Activated CD8-positive, alpha-beta memory T cell treated with anti-CD3 and anti-CD28 coated beads for 1 hour (primary cell): ENCODE measurements at places on chromosomes 5 and 9.

- DNase-seq, result no peak
These were observed 486.8 kb downstream of the PSAT1 start for GRCh38 chr9:78783743-78784142.

- no peak for DNase-seq
These were observed 812 bp downstream of the CETN3 start for GRCh38 chr5:90408571-90409317.

DNA sequence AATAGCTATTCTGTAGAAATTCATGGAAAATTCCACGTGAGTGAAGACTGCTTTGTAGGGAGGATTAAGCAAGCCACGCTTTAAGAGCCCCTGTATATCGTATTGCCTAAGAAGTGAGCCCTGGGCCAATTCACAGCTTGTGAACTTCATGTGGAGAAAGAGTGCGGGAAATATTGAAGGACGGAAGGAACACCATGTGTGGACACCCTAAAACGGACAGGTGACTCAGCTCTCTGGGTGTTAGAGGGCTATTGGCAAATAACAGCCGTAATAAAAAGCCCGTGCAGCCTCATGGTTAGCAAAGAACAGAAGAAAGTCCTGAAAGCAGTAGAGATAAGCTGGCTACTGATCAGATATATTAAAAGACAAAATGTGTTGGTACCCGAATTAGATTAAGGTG is 26.4 kb downstream of the ZNF366 start:
- DNase-seq, result no peak

GRCh38 chr5:180135128-180135955 is 63.8 kb upstream of the RNF130 start:
- DNase-seq, result no peak

DNA sequence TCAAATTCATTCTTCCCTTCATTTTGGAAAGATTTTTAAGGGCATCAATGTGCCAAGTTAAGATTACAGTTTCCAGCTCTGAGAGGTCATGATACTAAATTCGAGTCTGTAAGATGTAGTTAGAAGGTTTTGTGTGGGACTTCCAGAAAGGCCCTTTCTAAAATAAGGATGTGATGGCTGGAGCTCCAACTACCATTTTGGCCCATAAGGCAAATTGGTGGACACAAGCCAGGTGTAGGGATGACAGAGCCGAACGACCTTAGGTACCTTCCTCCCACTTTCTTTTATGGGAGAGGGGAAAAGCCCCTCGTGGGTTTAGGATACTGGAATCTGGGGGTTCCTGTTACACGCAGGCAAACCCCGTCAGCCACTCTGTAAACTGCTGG is 54.3 kb upstream of the PTPDC1 start:
- no peak for DNase-seq

GRCh38 chr5:28014779-28015178 is 976.4 kb upstream of the CDH9 start:
- DNase-seq, result no peak

- no peak for DNase-seq
These were observed 5.7 kb upstream of the SYK start for GRCh38 chr9:90795871-90796317.

GRCh38 chr9:129627556-129628440 is 1.8 kb downstream of the NTMT1 start:
- DNase-seq, result no peak

GRCh38 chr5:115510145-115510645 is 34.4 kb downstream of the FEM1C start:
- no peak for DNase-seq

GRCh38 chr9:123304340-123304691 is 35.9 kb upstream of the STRBP start:
- DNase-seq, result no peak

GRCh38 chr9:1920386-1920785 is 94.8 kb upstream of the SMARCA2 start:
- no peak for DNase-seq

GRCh38 chr5:69502767-69503488 is 10.3 kb downstream of the OCLN start:
- DNase-seq, result no peak

DNA sequence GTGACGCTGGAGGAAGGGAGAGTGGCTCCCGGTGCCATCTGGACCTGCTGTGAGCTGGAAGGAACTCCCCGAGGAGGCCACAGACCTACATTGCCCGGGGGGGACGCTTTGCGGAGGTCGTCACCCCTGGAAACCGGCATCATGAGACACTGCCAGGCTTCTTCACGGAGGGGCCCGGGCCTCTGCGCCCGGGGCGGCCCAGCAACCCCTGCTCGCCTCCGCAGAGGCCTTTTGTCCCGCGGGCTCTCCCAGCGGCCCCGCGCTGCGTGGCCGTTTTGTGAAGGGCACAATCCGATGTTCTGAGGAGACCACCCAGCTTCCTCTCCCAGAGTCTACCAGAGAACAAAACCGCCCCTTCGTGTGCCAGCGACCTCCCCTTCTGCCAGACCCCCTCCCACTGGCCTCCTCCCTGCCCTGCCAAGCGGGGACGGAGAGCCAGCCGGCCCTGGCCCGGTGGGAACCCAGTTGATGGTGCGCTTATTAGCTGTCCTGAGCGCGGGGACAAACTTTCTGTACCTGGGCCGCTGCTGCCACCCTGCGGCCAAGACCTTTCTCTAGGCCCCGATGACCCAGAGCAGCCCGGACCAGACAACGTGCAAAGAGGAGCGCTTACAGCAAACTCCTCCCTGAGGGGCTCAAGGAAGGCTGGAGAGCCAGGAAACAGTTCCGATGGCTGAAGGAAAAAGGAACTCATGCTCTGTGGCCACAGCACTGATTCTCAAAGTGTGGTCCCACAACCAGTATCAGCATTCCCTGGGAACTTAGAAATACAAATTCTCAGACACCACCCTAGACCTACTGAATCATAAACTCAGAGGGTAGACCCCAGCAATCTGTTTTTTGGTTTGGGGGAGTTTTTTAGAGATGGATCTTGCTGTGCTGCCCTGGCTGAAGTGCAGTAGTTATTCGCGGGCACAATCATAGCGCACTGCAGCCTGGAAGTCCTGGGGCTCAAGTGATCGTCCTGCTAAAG is 86.7 kb downstream of the SLC1A3 start:
- no peak for DNase-seq

DNA sequence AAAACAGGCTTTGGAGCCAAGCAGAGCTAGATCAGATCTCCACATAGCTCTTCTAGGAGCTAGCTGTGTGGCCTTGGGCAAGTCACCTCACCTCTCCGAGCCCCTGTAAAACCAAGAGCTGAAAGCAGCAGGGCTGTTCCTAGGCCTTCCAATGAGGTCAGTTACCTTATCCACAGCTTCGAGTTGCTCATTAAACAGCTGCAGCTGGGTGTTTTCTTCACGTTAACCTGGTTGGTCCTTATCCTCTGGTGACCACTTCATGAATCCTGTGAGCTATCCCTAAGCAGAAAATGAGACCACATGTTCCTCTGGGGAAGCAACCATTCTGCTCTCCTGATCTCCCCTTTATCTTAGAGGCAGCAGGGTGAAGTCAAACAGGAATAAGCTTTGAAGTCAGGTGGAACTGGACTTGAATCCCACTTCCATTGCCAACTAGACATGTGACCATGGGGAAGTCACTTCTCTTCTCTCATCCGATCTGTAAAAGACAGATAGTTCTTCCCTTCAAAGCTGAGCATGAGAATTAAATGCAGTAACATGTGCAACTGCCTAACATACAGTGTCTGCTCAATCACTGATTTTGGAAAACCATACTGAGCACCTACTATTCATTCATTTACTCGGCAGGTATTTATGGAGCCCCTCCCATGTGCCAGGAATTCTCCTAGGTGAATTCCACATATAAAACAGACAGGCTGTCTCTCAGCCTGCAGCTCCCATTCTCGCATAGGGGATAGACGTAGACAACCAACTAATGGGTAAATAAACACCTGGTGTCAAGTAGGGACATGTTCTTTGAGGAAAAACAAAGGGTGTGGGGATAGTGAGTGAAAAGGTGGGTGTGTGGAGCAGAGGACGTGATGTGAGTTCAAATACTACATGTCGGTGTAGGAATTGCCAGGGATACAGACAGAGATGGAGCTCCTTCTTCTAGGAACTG is 111.7 kb upstream of the BOD1 start:
- DNase-seq, result no peak

DNA sequence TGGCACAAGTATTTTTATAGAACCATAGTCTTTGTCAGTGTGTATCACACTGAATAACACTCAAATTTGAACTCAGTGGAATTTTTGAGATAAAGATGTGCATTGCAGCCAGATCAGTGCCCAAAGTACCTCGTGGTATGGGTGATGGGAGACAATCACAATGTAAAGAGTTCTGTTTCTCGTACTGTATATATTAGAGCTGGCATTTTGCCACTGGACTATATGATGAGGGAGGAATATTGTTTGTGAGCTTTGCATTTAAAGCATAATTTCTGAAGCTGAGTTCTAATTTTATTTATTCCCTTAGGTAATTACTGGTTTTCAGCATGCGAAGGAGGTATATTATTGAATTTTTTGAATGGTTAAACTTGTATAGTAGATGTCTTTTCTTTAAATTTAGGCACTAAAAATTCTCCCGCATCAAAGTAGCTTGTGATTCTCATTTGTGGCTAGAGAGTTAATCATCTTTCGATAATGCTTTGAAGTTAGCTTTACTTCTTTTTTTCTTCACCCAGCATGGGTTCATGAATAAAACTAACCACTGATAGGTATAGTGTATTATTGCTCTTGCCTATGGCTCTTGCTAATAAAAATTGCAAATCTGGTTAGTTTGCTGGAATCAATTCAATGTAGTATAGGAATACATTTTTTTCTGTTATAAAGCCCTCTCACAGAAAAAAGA is 43.1 kb downstream of the PAM start:
- DNase-seq, result no peak

DNA sequence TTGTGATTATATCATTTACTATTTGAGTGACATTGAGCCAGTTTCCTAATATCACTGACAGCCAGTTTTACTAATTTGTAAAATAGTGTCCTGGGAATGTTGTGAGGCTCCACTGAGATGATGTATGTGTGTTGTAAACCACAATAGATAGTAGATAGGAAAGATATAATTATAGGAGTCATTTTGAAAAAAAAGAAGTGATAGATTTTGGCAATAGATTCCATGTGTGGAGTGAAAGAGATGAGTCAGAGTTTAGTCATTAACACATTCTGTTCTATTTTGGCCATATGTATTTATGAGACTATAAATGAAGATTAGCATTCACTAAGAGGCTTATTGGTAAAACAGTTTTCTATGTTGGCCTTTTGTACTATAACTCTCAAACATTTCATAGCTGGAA is 388.2 kb downstream of the FAM170A start:
- DNase-seq, result no peak

- DNase-seq, result no peak
These were observed 202.0 kb upstream of the NR3C1 start for GRCh38 chr5:143605403-143606005.

DNA sequence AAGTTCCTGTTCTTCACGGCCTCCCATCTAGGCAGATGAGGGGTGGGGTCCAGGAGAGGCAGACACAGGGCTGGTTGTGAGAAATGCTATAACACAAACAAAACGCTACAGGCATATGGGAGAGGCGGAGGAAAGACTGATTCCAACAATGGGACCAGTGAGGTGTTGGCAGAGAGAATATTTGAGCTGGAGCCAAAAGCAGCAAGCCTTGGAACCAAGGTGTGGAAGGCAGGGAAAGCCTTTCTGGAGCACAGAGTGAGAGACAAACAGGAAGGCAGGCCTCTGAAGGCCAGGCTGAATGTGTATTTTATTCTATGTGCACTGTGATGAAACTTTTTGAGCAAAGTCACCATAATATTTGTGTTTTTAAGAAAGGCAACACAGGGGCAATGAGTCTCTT is 2.9 kb downstream of the ATPSCKMT start:
- no peak for DNase-seq

GRCh38 chr5:36172599-36172998 is 20.7 kb downstream of the SKP2 start:
- no peak for DNase-seq

- DNase-seq, result no peak
These were observed 147.4 kb downstream of the TRIM36 start for GRCh38 chr5:115022303-115022702.

DNA sequence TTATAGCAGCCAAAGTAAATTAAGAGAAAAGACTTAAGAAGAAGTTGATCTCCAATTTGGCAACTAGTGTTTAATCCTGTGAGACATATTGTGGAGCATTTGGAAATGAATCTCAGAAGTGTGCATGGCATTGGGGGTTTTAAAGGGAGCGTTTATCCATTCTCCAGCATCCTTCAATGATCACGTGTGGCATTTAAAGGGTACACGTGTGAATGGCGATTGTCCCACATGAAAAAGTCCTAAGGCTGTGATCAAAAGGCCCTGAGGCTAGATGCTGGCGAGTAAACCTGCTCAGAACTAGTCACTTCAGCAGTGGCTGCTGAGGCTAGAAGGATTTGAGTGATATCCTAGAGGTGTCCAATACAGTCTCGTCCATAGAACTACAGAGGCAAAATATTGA is 315.6 kb upstream of the CDH9 start:
- no peak for DNase-seq

GRCh38 chr5:131022811-131023497 is 142.1 kb downstream of the HINT1 start:
- no peak for DNase-seq

GRCh38 chr9:97505845-97506244 is 4.4 kb downstream of the TMOD1 start:
- no peak for DNase-seq

DNA sequence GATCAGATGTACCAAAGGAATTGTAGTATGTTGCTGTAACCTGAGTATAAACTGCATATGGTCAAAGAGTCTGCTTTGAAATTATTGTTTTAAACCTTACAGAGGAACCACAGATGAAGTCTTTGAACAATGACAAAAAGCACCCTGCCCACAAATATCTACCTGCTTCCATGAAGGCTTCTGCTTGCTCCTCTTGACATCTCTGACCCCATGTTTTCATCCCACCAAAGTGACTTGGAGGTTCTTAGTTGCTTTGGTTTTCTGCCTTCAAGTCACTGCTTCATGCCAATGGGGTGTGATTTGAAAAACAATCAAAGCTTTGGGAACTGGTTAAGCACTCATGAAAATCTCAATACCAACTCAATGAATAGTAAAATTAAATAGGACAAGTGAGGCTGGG is 194.6 kb upstream of the ACTBL2 start:
- DNase-seq, result no peak

DNA sequence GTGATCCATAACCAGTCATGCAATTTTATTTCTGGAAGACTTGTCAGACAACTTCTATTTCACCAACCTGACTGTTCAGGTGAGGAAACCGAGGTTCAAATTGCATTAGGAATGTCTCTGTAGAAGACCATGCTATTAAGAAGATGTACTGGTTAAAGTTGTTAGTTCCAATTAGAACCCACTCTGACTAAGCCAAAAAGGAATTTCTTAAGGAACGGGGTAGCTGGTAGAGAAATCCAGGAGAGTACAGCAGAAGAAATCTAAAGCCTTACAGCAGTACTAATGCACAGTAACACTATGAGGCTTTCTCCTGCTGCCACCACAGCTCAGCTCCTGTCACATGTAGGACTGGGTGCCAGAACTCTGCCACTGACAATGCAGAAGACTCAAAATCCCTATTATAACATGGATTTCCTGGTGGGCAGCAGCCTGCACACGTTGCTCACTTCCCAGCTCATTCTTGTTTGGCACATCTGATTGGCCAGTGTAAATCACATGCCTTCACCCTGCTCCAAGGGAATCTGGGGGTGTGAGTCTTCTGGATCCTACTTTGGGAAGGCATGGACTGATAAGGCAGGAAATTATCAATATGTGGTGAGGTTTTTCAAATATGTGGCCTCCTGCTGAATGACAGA is 37.1 kb downstream of the CAST start:
- no peak for DNase-seq

- no peak for DNase-seq
These were observed 352.9 kb downstream of the GLIS3 start for GRCh38 chr9:3946840-3947587.

GRCh38 chr9:86413971-86414880 is 60.0 kb upstream of the TUT7 start:
- DNase-seq, result no peak
